ENCODE measurements at places on chromosomes 16 and 17.

- DNase-seq: no peak
Measured at GRCh38 chr17:18917506-18918032, 34.4 kb upstream of the SLC5A10 start.

DNA sequence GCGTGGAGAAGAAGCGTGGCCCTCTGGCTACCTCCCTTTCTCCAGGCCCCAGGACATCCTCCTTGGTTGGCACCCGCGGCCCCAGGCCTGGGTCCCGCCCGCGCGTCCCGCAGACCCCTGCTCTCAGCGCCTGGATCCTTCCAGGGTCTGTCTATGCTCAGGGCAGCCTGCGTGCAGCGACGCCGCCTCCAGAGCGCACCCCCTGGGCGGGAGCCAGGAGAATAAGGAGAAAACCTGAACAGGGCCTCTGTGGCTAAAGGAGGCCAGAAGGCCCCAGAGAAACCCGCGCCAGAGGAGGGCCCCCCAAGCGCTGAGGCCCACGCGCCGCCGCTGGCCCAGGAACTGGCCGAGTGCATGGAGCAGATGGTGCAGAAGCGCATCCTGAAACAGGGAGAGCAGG lies 40.4 kb upstream of the DNAJA2 start:
- no peak for DNase-seq

DNA sequence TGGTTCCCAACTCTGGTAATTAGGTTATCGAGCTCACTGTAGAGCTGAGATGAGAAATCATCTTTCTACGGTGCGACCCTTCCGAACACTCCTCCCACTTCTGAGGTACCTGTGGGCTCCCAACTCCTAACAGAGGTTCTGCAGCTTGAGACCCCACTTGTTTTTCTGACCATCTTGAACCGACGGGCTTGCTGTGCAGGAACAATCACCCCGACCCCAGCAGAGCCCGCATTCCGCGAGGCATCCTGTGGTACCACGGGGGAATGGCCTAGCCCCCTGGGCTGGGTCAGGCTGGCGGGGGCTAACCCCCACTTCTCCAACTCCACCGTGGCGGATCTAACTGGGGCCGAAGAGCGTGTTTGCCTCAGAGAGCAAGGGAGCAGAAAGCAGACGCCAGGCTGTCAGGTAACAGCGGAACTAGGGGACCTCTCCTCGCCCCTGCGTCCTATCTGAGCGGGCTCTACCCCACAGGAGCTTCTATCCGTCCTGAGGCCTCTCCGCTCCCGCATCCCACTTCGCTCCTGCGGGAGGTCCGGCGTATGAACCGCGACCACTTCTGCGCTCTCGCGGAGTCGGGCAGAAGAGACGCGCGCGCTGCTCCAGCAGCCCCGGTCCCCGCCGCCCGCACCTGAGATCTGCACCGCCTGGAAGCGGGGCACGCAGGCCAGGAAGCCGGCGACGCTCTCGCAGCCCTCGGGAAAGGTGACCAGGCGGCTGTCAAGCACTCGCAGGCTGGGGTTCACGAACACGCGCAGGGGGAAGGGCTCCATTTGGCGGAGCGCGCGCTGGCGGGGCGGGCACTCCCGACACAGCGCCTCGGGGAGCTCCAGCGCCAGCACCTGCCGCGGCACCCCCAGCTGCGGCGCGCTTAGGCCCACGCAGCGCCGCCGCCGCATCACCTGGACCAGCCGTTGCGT lies 761 bp downstream of the PDF start:
- DNase-seq: no peak

GRCh38 chr16:25176136-25176535 lies 40.6 kb upstream of the AQP8 start:
- no peak for DNase-seq

GRCh38 chr17:83151056-83151441 lies 71.6 kb downstream of the METRNL start:
- no peak for DNase-seq

GRCh38 chr16:58098207-58099096 lies 30.7 kb downstream of the CFAP20 start:
- DNase-seq: no peak

DNA sequence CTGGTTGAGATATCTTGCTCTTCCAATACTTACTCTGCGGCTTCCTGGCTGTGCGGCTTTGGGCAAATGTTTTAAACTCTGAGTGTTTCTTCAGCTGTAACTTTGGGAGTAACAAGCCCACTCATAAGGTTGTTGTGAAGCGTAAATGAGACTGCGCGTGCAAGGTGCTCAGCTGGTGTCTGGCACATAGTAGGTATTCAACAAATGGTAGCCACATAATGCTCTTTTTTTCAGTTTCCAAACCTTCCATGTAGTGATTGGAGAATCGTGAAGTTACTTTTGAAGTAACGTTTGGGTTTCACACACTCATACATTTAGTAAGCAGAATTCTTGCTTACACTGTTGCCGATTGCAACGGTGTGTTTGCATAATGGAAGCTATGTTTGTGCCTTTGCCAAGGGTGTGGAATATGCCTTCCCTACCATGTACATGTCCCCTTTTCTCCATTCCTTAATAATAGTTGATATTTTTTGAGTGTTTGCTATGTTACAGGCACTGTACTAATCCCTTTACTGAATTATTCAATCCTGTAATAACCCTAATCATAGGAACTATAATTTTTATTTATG lies 829 bp downstream of the DHRS7B start:
- DNase-seq: no peak

- DNase-seq: no peak
Measured at GRCh38 chr17:28506763-28507487, 777 bp downstream of the FOXN1 start.
